Activated CD4-positive, alpha-beta T cell treated with anti-CD3 and anti-CD28 coated beads, Interleukin-10, Interleukin-2, amounts not matched to agents 100 ng/mL and 50 ng/mL, durations not matched to agents 16 hours and 8 hours (primary cell): ENCODE measurements at places on chromosomes 16 and 17.

- DNase-seq, result no peak
Observed at GRCh38 chr17:2995886-2996809, 67.3 kb downstream of the OR1D5 start.

GRCh38 chr17:66975614-66976378 is 11.3 kb downstream of the CACNG4 start:
- no peak for DNase-seq

DNA sequence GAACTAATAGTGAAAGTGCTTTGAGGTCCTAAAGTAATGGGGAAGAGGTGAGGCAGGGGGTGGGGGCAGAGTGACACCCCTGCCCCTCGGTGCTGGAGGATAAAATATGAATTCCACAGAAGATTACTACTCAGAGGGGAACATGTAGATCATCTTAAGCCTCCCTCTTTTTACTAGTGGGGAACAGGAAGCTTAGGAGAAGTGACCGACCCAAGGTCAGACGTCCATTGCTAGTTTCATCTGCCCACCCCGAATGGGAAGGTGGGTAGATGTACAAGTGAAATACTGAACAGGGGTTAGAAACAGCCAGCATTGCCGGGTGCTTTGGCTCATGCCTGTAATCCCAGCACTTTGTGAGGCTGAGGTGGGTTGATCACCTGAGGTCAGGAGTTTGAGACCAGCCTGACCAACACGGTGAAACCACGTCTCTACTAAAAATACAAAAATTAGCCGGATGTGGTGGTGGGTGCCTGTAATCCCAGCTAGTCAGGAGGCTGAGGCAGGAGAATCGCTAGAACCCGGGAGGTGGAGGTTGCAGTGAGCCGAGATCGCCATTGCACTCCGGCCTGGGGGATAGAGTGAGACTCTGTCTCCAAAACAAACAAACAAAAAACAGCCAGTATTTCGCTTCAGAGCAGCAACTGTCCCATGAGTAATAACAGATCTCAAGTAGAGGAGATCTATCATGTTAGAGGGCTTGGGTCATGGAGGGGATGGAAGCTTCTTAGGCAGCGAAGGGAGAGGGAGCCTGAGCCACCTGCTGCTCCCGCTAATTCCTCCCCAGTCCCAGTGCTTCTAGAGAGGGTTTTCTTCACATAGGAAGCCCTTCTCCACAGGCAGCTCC is 1.2 kb upstream of the NR1D1 start:
- no peak for DNase-seq

DNA sequence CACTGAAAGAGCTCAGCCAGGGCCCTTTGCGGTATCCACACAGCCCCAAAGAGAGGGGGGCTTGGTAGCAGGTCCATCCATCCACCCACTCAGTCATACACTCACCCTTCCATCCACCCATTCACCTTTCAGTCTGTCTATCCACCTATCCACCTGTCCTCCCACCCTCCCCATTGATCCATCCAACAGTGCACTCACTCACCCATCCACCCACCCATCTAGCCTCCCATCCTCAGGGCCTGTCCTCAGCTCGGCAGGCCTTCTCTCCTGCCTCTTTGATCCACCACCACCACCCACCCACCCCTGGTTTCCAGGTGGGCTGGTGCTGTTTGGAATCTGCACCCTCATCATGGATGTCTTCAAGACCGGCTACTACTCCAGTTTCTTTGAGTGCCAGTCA is 1.2 kb downstream of the OTOP2 start:
- DNase-seq, result no peak

DNA sequence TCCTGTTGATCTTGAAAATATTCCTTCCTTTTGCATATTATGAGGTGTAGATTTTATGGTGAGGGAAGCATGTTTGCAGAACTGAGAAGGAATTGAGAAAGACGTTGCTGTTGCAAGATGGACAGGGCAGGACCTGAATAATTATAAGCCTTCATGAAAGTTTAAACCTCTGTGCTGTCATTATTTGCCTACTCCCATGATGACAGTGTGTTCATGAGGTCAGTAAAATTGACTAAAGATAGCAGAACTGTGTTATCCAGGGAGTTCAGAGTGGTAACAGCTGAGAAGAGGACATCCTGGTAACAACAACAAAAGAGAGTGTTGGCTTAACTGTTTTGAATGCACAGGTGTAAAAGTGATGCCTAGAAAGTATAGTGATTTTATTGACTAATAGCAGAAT is 45.3 kb upstream of the HLF start:
- DNase-seq, result no peak

DNA sequence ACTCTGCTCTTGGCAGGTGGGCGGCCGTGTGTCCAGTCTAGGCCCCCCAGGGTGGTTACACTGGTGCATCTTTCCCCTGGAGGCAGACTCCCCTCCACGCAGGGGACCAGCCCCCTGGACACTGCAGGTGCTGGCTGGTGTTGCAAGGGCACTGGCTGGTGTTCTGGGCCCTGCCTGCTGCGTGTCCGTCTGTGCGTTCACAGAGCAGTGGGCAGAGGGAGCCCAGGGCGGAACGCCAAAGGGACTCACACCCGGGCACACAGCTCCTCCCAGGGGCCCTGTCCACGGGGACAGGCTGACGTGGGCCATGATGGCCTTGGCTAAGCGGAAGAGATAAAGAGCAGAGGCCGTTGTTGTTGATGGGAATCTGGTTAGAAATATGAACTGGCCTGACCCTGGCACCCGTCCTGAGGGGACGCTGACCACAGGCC is 27.3 kb downstream of the ACSF3 start:
- no peak for DNase-seq

DNA sequence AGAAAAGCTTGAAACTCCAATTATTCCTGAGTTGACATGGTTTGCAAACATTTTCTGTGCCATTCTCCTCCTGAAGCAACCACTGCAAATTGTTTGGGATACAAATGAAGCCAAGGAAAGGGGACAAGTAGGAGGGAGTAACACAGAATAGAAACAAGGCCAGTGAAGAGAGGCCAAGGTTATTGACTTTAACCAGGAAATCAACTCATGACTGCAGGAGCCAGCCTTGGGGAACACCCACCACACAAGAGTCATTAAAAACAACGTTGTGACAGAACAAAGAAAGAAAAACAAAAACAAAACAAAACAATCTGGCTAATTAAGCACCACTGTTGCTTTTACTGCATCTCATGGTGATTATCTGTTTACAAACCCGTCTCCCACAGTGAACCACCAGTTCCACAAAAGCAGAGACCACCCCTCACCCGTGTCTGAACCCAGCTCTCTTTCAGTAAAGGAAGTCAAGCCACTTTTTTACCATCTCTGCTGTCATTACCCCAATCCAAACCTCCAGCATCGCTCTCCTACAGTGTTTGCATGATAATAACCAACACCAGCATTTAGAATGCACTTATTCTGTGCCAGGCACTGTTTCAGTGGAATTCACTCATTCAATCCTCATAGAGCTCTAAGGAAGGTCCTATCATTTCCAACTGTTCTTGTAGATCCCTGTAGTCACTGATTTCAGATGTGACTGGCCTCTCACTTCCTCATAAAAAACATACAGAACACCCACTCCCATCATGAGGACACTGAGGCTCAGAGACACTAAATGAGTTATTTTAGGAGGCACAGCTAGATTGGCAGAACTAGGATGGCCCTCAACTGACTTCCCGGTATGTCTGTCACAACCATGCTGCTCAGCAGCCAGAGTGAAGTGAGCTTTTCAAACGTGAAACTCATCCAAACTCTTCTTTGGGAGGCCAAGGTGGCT is 2.0 kb downstream of the ZDHHC1 start:
- no peak for DNase-seq

DNA sequence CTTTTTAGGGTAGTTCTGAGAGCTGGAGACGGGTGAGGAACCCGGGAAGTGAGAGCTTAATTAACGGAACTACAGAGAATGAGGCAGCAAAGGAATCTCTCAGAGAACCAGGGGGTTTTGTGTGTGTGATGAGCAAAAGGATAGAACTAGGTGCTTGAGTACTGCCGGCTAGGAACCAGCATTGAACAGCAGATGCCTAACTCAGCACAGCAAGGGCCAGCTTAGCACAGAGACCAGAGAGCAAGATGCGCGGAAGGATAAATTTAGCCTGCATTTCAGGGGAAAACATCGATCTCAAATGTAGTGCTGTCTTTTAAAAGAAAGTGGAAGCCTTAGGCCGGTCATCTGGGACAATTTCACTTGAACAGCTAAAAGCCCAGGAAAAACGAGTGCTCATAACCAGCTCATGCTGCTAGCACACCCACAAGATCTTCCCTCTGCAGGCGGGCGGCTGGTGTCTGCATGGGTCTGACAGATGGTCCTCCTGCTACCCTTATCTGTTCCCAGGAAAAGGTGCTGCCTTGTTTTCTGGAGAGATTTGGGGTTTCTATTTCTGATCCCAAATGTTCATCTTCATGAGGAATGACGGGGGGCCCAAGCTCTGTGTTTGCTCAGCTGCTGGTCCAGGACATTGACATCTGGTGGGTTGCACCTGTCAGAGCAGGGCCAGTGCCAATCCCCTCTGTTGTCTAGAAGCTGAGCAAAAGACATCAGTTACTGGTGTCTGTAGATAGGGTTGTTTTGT is 103.9 kb downstream of the SOCS1 start:
- DNase-seq, result no peak

DNA sequence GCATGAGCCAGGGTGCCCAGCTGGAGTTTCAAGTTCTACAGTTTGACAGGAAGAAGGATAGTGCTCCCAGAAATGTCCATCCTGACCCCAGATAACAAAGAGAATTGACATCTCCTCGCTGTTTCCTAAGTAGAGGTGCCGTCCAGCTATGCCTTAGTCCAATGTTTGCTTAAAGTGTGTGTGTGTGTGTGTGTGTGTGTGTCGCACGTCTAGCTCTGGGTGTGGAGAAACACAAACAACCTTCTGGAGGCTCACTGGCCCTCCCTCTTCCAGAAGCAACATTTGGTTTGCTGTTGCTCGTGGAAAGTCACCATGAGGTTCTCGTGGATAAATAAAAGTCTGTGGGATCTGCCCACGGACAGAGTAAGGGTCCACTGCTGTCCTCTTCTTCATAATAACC is 22.1 kb downstream of the EMP2 start:
- DNase-seq, result no peak

GRCh38 chr17:82148997-82149396 is 51.0 kb upstream of the FASN start:
- no peak for DNase-seq

DNA sequence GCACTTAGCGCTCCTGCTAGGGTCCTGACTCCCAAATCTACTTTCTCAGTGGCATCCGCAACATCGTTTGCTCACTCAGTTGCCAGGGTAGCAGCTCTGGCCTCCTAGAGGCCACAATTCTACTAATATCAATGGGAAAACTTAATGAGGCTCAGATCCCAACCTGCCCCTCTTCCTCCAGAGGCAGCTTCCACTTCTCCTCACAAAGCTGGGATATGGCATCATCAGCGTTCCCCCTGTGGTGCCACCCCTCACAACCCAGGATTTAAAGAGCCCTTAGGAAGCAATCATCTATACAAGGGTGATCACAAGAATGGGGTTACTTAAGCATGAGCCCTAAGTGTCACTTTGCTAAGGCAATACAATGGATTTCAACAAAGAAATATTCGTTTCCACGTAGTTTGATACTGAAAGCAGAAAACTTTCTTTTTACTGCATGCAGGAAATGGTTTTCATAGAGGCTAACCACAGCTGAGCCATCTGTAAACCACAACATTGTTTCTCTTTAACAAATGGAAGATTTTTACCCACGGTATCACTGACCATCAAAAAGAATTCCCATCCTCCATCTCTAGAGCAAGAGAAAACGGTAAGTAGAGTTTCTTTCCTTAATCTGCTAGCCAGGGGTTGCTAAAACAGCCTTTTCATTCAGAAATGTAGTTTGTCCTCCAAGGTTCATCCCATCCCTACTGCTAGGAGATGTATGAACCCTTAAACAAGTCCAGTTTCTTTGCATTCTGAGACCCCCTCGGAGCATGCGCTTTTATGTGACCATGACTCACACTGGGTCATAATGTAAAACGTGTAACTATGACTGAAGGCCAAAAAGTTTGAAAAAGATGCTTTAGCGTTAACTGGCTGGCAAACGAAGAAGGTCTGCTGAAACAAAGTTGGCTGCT is 68.3 kb upstream of the BCAR1 start:
- DNase-seq, result peak; percentile 57

DNA sequence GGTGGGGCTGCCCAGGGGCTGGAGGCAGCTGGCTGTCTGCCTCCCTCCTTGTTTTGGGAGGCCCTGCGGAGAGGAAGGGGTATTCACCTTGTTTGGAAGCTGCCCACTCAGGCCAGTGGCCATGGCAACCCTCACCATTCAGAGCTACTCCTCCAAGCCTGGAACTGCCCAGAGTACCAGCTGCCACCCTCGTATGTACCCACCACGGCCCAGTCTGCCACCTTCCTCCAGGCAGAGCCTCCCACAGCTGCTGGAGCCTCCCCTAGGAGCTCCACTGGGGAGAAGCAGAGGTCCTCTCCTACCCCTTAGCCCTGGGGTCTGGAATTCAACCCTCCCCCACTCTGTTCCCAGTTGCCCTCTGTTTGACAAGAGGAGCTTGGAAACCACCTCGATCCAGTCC is 90.7 kb downstream of the AXIN2 start:
- no peak for DNase-seq

DNA sequence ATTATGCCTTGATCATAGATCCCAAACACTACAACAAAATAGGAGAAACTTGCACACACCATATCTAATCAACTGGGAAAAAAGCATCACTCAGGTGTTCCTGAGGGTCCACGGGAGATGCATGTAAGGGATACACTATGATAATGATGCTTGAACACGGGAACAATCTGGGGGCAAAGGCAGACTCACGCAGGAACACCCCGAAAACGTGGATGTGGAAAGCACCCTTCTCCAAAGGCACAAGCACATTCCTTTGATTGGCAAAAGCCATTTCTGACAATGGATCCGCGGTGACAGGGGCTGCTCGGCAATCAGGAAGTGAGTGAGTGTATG is 1.3 kb downstream of the ZNF652 start:
- DNase-seq, result no peak

- no peak for DNase-seq
Observed at GRCh38 chr17:43416998-43417890, 18.5 kb downstream of the ARL4D start.

- peak; percentile 70 for DNase-seq
Observed at GRCh38 chr17:29592850-29593551, at the start of gene ANKRD13B. TSS of gene ANKRD13B (plus strand) at chr17:29593132. CDS start at chr17:29593622, 490 bp downstream.

- peak; percentile 82 for DNase-seq
Observed at GRCh38 chr17:78771758-78772382, 10.2 kb downstream of the CYTH1 start.

- no peak for DNase-seq
Observed at GRCh38 chr16:86577314-86577971, 906 bp upstream of the FOXL1 start.

DNA sequence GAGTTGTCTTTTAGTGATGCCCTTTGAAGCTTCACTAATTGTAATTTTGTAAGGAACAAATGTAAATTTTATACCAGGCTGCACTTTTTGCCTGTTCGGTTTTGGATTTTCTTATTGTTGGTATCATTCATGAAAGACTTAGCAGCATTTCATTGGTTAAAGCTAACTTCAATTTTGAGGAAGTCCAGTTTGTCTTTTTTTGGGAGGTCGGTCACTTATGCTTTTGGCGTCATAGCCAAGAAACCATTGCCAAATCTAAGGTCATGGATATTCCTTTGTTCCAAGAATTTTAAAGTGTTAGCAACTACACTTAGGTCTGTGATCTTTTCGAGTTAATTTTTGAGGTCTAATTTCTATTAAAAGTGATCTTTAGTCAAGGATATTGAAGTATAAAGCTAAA is 77.1 kb downstream of the PRKCA start:
- no peak for DNase-seq
